Nucleus accumbens (tissue), 56 donors: ENCODE measurements at places on chromosomes 11 and 22.
A peak's percentile ranks its signal among the peaks of the same experiment; 100 is the strongest.

GRCh38 chr11:64444838-64445441 is 86.0 kb downstream of the RPS6KA4 start:
- DNase-seq: no peak

DNA sequence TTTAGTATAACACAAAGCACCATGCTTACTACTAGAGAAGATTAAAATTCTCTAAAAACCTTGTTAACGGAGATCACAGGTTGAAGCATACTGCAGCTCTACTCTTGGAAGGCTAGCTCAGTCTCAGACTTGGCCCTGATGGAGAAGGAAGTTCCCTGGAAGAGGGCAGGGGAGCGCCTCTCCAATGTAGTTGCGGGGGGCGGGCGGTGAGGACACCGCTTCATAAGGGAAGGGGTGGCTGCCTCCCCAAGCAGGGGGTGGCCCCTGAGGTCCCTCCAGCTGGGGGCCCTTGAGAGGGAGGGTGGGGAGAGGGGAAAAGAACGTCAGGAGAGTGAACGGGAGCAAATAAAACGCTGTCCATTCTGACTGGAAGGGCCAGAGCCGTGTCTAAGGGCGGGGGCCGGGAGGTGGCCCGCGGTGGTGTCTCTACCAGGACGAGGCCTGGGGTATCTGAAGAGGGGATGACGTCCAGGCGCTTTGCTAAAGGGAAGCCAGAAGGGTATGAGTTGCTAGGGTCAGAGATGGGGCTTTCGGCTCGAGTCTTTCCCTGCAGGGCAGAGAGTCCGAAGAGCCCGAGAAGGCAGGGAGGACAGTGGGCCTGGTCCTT is 553 bp upstream of the USP47 start:
- peak; percentile 71 for DNase-seq

DNA sequence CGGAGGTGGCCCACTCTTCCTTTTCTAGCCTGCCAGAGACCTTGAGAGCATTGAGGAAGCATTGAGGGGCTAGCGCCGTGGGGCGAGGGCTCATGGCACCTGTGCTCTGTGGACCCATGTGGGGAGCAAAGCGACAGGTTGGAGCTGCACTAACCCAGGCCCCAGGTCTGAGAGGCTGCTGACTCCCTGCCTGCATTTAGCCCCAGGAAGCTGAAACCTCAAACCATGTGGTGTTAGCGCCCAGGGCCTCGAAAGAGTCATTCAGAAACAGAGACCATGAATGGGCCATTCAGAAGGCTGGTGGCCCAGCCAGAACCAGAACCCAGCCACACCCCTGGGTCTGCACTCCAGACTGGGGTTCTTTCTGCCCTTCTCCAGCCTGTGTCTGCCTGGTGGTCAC is 88.6 kb downstream of the BCR start:
- DNase-seq: no peak

DNA sequence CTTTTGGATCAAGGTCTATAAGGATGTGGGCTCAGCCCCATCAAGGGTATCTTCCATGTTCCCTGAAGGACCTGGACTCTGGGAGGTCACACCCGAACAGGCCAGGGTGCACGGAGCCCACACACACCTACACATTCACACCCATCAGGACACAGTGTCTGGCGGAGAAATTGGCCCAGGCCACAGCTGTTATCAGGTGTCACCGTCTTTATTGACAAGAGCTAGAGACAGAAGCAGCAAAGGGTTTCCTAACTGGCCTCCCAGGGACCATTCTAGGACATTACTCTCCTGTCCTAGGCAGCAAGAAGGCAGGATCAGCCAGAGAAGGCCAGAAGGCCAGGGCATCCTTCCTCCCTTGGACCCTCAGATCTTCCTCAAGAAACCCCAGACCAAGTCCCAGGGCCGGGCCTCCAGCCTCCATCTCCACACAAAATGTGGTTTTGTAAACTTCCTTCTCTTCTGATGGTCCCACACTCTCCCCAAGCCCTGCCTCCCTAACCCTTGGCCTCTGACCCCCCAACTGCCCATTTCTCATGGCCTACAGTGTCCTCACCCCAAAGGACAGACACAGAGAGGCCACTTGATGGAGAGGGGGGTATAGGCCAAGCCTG is 8.1 kb downstream of the SSTR3 start:
- no peak for DNase-seq

DNA sequence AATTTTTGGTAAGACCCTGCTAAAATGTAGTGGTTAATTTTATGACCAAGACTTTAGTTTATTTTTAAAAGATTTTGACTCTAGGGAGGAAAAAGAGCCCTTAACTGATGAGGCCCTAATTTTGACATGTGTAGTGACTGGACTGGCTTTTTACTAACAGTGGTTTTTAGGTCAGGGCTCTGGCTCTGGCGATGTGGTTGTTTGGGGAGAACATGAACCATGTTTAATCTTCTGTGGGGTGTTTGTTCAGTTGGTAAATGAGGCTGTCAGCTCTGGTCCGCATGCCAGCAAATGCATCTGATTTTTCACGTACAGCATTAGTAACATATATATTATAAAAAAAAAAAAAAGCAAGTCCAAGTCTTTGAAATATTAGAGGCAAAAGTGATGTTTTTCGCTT is 104.3 kb downstream of the EXT2 start:
- no peak for DNase-seq

DNA sequence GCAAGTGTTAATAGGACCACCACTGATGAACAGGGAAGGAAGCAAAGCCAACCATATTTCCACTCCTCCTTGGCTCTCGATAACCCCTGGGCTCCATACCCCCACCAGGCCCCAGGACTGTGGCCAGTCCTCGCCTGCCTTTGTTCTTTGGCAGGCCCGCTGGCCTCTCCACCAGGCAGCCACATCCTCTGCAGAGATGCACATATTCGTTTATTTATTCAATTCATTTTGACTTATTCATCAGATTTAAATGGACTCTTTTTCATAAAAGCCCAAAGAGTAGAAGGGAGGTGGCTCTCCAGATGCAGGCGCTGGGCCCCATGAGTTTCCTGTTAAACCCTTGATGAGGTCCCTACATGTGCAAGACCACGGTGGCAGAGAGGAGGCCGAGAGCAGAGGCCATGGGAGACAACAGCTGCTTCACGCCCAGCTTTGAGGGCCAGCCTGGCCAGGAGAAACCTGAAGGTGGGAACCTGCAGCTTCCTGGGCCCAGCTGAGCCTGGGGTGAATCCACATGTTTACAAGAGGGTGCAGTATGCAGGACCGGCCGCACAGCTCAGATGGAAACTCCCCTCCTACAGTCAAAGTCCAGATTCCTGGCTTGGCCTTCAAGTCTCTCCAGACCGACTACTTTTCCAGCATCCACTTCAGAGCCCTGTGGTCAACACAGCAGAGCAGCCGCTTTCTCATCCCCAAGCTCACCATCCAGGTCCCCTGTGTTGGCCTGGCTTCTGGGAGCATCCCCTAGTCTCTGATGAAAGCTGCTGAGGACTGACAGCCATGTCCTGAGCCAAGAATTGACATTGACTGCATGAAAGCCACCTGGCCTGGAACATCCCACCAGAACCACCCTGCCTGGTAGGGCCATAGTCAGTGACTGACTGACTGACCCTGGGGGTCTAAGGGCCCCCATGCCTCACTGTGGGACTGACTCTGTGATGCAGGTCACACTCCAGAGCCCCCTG is 39.7 kb upstream of the CCND1 start:
- no peak for DNase-seq
